ENCODE measurements at places on chromosomes 16 and 17. TPM values are rescaled to one million over a fixed set of nuclear protein-coding genes. Genes with fewer than 3 reads are reported as not detected.
A peak's percentile ranks its signal among the peaks of the same experiment; 100 is the strongest.

The KRT33A gene
- total RNA-seq, result not detected

The CD79B gene
- 31.0 TPM for total RNA-seq

The TNK1 gene
- 6.5 TPM for total RNA-seq

The KRT9 gene
- total RNA-seq, result not detected

DNA sequence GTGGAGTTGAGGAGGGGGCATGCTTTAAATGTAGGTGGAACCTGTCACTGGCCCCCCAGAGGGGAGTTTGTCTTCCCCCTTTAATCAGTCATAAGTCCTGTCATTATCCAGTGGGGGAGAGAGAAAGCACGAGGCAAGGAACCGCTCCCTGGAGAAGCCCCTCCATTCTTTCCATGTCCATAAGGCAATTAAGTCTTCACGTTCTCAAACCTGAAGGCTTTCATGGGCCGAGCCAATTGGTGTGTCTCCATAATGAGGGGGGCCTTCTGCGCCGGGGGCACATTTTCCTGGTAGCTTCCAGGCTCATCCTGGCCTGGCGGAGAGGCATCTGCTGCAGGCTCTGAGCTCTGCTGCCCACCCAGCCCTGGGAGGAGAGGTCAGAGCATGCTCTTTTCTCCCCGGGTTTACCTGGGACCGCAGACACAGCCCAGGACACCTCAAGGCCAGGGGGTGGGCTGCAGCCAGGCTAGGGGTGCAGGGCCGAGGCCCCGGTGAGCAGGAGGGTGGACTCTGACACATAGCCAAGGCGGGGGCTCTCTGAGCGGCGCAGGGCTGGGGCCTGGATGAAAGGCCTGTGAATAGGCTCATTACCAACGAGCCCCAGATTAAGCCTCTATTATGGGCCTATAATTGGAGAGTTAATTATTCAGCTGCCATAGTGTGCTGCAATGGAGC, 42.5 kb downstream of the C16orf78 start:
- no peak overlapping the region for H3K27ac ChIP-seq
- no peaks in the 10 kb centered on the region for H3K4me1 ChIP-seq
- no peaks in the 10 kb centered on the region for H3K36me3 ChIP-seq
- no peaks in the 10 kb centered on the region for H3K27me3 ChIP-seq
- no peak for DNase-seq

DNA sequence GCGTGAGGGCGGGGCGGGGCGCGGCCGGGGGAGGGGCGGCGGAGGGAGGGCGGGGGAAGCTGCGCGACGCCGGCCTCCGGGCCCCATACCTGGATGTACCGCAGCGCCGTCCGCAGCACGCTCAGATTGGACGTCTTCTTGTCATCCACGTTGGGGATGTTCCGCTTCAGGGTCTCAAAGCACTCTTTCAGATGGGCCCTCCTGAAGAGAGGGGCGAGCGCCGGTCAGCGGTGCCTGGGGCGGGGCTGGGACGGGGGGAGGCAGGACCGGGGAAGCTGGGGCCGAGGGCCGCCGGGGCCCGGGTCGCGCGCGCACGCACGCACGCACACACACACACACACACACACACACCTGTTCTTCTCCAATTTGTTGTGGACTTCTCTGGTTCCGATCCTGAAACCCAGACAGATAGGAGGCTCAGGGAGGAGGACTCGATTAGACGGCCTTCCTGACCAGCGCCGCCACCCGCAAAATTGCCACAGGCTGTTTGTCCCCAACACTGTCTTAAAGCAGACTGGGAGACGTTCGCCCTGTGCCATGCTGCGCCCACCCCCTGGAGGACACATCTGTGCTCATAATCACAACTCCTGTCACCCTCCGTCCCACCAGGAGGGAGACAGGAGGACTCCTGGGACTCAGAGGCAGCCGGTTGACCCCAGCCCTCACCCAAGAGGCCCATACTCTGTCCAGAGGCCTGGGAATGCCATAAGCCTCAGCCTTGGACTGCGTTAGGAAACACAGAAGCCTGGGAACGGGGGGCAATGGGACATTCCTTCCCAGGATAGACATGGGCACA, 6.7 kb downstream of the MNT start:
- DNase-seq, result peak; percentile 25
- peak overlapping the region; percentile 90 for H3K4me3 ChIP-seq
- peaks cover 2% of the 10 kb centered on the region for H3K36me3 ChIP-seq
- peak overlapping the region; percentile 82 for H3K27ac ChIP-seq
- H3K27me3 ChIP-seq, result no peaks in the 10 kb centered on the region

DNA sequence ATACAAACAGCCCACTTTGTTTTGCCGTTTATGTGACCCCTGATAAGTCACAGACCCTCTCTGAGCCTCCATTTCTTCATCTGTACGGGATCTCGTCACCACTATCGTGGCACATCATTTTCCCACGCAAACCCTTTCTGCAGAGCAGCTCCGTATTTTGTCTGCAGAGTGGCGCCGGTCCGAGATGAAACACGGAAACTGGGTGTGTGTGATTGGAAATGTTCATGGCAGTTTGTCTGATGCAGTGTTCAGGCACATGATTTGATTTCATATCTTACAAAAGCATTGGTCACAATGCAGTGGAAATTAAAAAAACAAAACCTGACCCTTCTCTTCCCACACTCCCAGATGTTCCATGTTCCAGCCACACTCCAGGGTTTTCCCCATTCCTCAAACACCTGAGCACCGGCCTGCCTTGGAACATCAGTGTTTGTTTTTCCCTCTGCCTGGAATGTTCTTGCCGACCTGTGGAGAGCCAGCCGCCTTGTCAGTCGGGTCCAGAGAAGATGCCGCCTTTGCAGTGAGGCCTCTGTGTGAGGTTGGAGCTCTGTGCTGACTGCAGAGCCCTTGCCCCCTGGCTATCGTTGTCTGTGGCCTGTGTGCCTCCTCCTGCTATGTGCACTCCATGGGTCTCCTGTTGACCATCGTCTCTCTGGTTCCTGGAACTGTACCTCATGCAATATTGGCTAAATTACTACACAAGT, 39.2 kb downstream of the NT5M start:
- no peaks in the 10 kb centered on the region for H3K4me1 ChIP-seq
- no peaks in the 10 kb centered on the region for H3K27me3 ChIP-seq
- no peak overlapping the region for H3K4me3 ChIP-seq
- no peaks in the 10 kb centered on the region for H3K36me3 ChIP-seq

All from activated T-cell treated with anti-CD3 and anti-CD28 coated beads, Interleukin-2, amount 50 U/mL, for 72 hours (primary cell).